Amniotic stem cell (primary cell): ENCODE measurements at places on chromosomes 16 and 17.

DNA sequence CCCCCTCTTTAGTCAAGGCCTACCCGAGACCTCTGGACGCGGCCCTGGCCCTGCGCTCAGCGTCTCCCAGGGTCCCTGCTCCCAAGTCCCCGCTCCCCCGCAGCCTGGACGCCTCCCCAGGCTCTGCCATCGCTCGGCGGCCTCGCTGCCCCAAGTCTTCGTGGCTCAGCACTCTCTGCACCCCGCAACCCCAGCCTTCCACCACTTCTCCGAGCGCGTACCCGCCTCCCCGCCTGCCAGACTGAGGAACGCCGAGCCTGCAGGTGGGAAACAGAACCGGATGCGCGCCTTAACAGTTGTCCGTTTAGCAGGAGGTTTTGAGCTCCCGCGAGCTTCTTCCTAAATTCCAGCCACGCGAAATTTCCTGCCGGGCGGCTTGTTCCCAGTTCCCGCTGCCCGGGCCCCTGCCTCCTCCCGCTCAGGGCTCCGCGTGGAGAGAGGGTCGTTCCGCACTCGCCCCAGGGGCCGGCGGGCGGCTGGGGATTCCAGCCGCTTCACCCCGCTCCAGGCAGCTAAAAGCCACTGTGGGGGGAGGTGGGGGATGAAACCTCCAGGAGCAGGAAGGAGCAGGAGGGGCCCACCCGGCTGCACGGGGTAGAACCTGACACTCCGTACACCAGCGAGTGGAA, 87.7 kb downstream of the KCNJ12 start:
- no peak for DNase-seq

GRCh38 chr16:85759136-85759535, 8.2 kb upstream of the C16orf74 start:
- DNase-seq, result no peak

- DNase-seq, result no peak
These were observed 518 bp downstream of the SH2B1 start for GRCh38 chr16:28863929-28864793.

- DNase-seq, result no peak
These were observed 21.5 kb downstream of the SRP68 start for GRCh38 chr17:76050538-76051467.

DNA sequence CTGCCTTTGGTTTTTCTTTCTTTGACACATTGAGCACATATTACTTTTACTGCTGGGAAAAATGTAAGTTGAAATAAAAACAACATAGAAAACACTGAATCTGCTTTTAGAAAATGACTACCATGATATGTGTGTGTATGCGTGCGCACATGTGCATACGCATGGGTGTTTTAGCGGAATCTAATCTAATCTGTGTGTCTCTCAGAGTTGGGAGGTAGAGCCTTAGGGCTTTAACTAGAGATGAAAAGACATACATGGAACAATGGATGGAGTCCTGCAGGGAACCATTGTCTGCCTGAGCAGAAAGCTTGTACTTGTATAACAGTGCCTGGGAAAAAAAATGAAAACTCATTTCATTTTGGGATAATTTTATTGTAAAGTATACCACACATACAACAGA, 12.4 kb downstream of the SLFN5 start:
- DNase-seq, result no peak

DNA sequence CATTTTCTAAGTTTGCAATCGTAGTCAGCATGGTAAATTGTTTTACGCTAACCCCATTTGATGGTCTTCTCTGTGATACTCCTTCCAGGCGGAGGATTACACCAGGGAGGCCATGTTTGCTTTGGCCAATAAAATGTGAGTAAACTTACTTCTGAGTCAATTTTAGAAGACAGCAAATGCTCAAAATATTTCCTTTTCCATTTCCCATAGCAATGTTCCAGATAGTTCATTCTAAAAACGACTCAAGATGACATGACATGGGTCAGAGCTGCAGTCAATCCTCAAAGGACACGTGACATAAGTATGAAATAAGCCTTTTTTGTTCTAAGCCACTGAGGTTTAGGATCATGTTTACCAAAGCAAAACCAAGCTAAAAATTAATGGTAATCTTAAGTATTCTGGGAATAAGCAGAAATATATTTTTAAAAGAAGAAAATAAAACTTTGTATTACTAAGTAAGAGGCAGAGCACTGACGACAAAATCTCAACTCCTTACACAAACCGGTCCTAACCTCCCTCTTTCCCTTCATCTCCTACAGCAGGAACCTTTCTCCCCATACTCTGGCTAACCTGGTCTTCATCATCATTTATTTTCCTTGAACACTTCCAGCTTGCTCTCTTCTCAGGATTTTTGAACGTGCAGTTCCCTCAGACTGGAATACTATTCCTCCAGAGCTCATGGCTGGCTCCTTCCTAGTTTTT, 266.2 kb downstream of the CEP112 start:
- no peak for DNase-seq

- DNase-seq, result no peak
These were observed 52.5 kb downstream of the TEKT5 start for GRCh38 chr16:10641953-10642949.

- DNase-seq, result no peak
These were observed 21.4 kb downstream of the PIEZO1 start for GRCh38 chr16:88763502-88764053.

DNA sequence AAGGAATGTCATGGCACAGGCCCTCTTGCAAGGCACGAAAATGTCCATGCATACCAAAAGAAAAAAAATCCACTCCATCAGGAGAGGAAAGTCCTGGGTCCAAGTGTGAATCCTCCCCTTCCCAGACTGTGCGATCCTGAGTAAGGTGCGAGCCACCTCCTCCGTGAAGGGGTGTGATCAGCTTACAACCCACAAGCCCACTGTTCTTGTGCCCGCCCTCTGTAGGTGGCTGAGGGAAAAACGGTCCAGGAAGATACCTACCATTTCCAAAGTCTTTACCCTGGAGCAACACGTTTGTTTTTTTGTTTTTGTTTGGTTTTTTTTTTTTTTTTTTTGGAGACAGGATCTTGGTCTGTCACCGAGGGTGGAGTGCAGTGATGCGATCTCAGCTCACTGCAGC, 116.5 kb downstream of the ZNF423 start:
- no peak for DNase-seq

DNA sequence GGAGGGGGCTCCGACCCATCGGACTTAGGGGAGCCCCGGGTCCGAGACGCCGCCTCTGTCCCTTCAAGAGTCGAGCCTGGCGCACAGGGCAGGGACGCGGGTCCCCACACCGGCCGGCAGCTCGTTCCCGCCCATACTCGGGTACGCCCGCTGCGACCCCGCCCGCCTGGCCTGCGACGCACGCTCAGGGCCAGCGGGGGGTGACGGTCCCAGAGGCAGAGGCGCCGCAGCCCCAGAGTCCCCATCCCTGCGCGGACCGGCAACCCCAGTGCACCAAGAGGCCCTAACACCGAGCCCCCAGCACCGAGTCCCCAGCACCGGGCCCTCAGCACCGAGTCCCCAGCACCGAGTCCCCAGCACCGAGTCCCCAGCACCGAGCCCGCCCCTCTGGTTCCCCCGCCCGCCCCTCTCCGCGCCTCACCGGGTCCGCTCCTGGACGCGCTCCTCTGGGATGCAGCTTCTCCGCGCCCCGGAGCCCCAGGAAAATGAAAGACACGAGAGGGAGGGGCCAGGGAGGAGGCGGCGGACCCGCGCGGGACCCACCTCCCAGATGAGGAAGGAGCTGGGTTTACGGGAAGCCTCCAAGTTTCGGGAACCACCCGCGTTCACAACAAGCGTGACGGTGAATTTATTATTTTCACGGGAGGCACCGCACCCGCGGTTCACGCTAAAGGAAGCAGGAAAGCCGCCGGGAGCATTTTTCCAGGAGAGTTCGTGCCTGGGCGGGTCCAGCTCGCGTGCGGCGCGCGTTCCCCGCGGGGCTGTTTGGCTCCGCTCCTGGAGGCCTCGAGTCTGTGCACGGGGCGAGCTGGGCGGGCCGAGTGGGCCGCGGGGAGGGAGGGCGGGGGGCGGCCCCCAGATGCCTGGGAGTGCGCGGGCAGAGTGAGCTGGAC, at the start of gene SECTM1:
Gene SECTM1 (minus strand): TSS at position 488 of the 893 bp plus-strand sequence. CDS start 6,526 bp downstream, outside the sequence.
- DNase-seq, result no peak

DNA sequence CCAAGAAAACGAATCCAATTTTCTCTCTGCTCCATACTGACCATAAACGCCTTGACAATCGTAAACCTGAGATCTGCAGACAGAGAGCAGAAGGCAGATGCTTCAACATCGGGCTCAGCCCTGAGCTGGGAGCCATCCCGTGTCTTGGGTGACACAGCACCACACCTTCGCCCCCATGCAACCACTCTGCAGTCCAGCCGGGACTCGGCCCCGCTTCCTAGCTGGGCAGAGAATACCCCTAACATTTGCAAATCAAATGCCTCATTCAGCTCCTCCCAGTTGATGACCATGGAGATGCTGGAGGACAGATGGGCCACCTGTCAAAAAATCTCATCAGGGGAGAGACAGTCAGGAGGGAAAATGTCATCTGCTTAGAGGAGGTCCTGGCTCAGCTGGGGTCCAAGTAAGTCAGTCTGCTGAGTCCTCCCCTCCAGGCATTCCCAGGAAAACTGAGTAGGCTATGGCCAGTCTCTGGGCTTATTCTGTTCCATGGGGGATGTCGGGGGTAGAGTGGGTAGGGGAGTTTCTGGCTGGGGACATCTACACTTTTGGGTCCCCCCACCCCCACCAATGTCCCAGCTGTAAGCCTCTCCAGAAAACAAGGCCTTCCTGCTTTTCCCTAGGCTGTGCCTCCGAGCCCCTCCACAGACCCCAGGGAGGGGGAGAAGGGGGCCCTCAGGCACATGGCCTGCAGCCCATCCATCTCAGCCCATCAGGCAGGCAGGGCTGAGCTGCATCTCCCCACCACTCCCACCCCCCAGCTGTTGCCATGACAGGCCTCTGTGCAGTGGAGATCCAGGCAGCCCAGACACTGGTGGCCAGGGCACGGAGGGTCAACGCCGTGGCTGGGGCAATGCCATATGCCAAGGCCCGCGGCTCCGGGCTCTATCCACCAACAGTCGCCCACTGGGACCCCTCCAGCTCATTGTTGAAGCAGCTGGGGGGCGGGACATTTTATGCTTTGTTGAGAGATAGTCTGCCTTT, 158.6 kb downstream of the AXIN2 start:
- DNase-seq, result no peak

- DNase-seq, result no peak
These were observed 35.7 kb downstream of the PLD6 start for GRCh38 chr17:17170346-17170985.

- no peak for DNase-seq
These were observed 66.9 kb downstream of the PLXDC1 start for GRCh38 chr17:39084558-39084957.

- no peak for DNase-seq
These were observed 56.2 kb downstream of the PRMT7 start for GRCh38 chr16:68367030-68367429.

DNA sequence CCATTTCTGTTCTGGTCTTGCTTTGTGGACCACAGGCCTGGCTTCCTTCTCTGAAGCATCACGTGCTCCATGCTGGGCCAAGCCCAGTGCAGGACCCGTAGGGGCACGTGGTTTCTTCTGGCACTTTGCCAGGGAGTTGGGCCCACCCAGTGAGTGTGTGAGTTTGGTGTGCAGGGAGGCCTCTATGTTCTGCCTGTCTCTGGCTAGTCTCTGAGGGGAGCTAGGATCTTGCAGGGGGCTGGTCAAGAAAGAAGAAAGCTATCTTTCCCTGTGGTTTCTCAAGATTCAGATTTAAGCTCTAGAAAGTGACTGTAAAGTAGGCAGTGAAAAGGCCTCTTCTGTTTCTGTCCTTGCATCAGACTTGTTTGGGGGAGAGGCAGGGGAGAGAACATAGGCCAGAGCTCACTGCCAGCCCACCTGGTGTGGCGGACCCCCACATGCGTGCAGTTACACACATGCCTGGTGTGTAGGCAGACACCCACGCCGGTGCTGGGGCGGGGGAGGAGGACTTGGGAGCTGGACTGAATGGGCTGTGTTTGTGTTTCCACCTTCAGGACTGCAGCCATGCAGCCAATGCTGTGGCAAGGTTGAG, 11.8 kb downstream of the LASP1 start:
- DNase-seq, result no peak

- DNase-seq, result no peak
These were observed 1.8 kb downstream of the KRTAP9-4 start for GRCh38 chr17:41251261-41251660.

DNA sequence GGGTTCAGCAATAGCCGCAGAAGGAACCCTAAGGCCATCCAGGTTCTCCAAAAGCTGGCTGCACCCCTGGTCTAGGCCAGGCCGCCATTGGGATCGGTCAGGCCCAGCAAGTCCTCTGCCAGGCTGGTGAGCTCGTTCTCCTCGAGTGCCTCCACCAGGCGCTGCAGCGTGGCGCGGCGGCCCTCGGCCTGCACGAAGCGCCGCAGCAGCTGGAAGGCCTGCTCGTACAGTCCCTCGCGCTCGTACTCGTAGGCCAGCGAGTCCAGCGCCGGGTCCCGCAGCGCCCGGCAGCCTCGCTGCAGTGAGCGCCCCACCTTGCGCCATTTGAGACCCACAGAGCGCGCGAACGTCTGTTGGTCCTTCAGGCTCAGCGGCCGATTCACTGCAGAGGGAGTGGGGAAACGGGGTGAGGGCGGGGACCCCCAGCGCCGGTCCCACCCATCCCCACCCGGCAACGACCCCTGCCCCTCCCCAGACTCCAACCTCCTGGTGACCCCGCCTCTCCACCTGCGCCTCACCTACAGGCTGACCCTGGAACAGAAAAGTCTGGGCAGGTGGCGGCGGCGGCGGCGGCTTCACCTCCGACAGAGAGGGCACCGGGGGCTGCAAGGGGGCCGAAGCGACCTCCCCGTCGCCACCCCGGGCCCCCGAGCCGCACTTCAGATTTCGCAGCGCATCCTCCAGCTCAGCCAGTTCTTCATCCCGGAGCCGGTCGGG, 3.9 kb upstream of the B3GNT9 start:
- DNase-seq, result no peak

- DNase-seq, result no peak
These were observed 6.7 kb downstream of the ITGA3 start for GRCh38 chr17:50062293-50063243.

DNA sequence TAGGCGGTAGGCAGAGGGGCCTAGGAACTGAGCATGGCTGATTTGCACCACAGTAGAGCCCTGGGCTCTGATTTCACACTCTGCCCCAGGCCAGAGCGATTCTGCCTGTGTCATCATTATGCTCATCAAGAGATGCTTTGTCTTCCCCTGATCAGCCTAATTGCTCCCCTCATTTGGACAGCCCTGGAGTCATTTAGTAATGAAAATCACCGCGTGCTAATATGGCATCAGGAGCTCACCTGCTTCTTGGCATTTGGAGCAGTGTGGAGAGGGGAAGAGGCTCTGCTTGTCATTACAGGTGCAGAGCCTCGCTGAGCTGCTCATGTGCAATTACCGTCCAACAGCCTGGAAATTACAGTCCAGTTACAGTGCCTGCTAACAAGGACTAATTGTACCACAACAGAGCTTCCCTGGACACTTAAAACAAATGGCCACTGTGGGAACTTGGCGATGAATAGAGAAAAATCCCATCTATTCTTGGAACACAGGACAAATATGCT, 157.1 kb upstream of the WSCD1 start:
- no peak for DNase-seq

- no peak for DNase-seq
These were observed 14.3 kb upstream of the TMED6 start for GRCh38 chr16:69365901-69366300.

DNA sequence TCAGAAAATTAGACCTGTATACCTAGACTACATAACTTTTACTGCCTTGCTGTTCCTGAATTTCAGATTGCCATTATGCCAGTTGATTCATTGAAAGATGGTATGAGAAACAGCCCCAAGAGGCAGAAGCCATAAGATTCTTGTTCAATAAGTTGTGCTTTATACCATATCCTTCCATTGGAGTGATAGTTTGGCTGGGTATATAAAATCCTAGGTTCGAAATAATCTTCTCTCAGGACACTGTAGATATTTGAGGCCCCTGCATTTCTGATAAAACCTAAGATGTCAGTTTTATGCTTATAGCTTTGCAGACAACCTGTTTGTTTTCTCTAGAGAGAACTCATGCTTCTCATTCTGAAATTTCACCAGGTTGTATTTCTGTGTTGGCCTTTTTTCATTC, 9.6 kb upstream of the SDK2 start:
- DNase-seq, result no peak
